Fibroblast of villous mesenchyme (primary cell): ENCODE measurements at places on chromosomes 5 and 9.
A peak's percentile ranks its signal among the peaks of the same experiment; 100 is the strongest.

GRCh38 chr9:27499451-27499850, 24.6 kb upstream of the IFNK start:
- DNase-seq: peak; percentile 48

GRCh38 chr9:70195456-70195855, 63.3 kb upstream of the SMC5 start:
- DNase-seq: no peak

DNA sequence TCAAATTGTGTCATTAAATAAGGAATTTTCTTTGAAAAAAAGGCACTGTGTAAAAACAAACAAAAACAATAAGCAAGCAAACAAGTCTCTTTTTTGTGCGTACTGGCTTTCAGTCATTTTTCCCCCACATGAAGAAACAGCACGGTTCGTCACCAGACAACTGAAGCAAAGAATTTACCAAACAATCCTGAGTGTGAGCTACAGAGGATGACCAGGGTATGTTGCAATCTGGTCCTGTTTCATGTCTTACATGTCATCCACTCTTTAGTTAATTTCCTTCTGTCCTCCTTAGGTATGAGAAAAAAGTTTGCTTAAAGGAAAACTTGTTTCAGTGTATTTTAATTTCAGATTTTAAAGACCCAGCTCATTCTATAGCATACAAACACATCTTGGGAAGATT, 1080.7 kb upstream of the NUDT12 start:
- DNase-seq: peak; percentile 90

GRCh38 chr9:87421734-87422133, 75.9 kb upstream of the DAPK1 start:
- no peak for DNase-seq

- no peak for DNase-seq
Observed at GRCh38 chr9:100673249-100673648, 95.4 kb downstream of the CAVIN4 start.

- no peak for DNase-seq
Observed at GRCh38 chr5:111252799-111253545, 28.8 kb downstream of the CAMK4 start.

DNA sequence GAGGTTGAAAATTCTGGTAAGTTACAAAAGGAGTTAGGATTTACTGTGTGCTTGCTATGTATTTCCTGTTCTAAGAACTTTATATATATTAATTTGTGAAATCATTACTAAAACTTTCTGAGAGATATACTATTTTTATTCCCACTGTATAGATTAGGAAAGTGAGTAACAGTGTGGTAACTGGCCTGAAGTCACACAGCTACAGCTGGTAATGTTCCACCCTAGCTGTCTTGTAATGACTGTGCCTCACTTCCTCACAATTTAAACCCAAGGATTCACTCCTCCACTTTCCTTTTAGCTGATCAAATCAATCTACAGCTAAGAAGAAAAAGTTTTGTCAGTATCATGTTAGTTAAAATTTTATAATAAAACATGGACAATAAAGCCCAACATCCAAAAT, 278.8 kb downstream of the GAS1 start:
- no peak for DNase-seq

GRCh38 chr9:111274737-111275136, 55.3 kb downstream of the OR2K2 start:
- DNase-seq: no peak

DNA sequence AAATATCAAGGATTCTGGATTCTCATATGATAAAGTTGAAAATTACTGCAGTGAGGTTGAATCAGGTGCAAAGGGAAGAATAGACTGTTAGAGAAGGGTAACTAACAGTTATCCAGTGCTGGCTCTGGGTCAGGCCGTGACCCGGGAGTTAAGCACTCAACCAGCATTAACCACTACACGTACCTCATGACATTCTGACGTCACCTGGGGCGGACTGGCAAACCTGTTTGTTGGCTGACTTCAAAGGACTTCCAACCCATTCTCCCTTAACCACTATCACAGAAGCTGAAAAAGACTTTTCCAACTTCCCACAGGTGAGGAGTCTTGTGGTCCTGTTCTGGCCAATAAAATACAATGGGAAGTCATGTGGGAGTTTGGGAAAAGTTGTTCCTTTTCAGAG, 268.9 kb downstream of the ENC1 start:
- DNase-seq: no peak

- no peak for DNase-seq
Observed at GRCh38 chr5:1662559-1663085, 137.0 kb downstream of the MRPL36 start.

GRCh38 chr9:105700668-105701067, 6.3 kb downstream of the TMEM38B start:
- DNase-seq: no peak

- no peak for DNase-seq
Observed at GRCh38 chr5:61398440-61398839, 66.4 kb downstream of the ZSWIM6 start.

DNA sequence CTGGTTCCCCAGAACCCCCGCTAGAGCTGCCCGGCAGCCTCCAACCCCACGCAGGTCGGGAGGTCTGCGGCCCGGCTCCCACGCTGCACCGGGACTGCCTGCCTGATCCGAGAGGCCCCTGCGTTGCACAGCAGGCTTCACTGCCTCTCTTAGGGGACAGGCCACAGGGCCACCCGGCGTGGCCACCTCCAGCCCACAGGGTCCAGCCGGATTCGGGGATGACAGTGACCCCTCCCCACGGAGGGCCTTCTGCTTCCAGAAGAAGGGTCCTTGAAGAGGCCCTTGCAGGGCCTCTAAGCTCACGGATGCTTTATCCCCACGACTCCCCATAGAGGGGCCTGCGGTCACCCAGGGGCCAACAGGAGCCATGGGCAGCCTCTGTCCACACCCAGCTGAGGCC, 66.1 kb upstream of the PPP1R26 start:
- DNase-seq: no peak

DNA sequence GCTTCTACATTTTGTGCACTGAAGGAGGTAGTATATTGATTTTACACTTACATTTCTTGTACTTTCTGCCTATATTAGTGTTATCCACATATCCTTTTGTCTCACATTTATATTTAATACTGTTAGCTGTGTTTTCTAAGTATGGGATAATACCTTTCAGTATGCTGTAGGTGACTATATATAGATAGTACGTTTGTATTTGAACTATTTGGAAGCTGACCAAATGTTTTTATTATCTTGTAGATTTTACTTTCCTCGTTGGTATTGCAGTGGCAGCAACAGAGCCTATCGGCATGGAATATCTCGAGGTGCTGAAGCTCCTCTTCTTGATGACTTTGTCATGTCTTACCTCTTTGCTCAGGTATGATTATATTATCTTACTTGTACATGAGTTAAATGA, 59.1 kb downstream of the JAK2 start:
- no peak for DNase-seq

DNA sequence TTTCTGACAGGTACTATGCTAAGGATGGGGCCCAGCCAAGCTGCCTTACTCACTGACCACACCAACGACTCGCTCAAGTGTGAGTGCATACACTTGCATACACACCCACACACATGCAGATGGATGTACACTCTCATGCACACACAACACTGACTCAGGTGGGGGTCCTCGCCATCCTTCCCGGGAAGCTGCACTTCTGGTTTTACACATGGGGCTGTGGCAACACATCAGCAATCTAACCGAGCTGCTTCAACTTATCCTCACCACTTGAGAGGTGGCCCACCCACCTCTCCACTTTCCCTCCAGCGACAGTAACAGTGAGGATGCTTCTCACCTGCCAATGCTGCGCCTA, 67.2 kb upstream of the SLC25A51 start:
- no peak for DNase-seq

DNA sequence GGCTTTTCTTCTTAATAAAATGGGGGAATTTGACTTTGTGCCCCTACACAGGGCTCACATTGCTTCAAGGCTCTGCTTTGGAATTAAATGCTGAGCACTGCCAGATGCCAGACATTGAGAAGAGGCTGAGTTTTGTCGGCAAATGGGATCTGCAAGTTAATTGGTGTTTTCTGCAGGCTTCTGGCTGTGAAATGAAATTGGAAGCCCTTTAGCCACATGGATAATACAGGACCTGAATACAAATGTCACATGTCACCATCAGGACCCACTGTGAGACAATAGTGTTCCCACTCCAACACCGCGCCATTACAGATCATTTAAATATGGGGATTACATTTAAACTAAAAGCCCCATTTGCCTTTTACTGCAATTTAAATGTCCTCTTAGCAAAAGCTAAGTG, 164.4 kb downstream of the ZSWIM6 start:
- no peak for DNase-seq

DNA sequence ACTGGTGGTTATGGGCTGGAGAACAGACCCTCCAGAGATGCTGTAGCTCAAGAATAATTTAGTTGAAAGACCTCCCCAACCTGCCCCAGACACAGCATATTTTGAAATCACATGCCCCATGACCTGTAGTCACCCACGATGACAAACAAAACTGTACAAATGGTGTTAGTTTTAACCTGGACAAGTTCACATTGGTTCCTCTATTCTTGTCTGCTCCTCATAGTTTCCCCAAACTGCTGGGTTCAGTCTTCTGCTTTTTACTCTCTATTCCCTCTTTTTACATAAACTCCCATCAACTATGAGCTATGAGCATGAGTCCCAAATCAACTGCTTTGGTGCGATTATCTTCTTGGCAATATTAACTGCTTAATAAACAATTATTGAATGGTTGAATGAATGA, 365.3 kb upstream of the CLINT1 start:
- DNase-seq: no peak

DNA sequence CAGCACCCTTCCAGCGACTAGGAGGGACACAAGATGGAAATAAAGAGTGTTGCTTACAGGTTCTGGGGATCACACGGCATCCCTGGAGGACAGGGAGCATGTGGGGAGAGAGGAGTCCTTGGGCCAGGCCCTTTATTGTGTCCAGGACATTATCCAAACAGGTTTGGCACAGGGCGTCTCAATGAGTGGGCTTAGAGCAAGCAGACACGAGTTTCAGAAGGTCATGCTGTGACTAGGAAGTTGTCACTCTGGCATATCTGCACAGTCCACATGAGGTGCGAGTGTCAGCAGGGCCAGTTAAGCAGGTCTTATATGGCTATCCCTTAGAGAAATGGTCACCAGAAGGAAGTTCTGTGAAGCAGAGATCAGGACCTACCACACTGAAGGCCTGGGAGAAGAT, 174.5 kb upstream of the OTULINL start:
- no peak for DNase-seq

GRCh38 chr5:1152771-1153282, 41.0 kb upstream of the SLC12A7 start:
- DNase-seq: peak; percentile 39

DNA sequence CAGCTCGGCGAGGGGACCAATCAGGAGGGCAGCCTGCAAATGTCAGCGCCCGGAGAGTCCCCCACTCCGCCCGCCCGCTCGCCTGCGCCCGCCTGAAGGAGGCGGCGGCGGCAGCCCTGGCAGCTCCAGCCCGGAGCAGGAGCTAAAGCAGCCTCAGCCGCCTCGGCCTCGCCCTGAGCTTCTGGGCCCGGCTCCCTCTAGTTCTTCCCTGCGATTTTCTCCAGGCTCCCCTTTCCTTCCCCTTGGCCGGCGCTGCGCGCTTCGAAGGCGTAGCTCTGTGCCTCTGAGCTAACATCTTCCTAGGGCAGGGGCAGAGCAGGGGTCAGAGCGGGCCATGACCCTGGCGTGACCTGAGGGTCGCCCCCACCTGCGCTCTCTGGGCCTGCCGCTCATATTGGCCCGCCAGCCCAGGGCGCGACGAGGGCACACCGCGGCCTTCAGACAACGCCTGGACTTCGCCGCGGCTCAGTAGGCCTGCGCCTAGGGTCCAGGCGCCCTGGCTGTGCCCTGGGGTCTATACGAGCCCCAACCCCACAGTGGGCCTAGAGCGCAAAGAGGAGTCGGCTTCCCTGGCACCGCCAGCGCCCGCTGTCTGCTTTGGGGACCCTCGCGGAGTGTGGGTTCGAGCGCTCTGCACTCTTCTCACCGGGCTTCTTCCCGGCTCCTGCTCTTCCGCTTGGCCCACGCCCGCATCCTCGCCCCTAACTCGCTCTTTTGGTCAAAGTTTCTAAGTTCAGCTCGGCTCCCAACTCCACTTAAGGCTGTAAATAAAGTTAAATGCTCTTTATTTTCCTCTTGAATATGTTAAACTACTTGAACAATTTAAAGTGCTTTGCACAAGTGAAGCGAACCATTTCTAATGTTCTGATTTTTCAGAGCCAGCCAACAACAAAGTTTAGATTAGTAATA, 504 bp upstream of the OTP start:
- DNase-seq: no peak

GRCh38 chr5:110878115-110878514, 139.3 kb downstream of the SLC25A46 start:
- no peak for DNase-seq

GRCh38 chr9:135566552-135566951, 5.0 kb downstream of the PAEP start:
- no peak for DNase-seq

GRCh38 chr9:120308495-120308894, 271.5 kb downstream of the CDK5RAP2 start:
- DNase-seq: no peak

DNA sequence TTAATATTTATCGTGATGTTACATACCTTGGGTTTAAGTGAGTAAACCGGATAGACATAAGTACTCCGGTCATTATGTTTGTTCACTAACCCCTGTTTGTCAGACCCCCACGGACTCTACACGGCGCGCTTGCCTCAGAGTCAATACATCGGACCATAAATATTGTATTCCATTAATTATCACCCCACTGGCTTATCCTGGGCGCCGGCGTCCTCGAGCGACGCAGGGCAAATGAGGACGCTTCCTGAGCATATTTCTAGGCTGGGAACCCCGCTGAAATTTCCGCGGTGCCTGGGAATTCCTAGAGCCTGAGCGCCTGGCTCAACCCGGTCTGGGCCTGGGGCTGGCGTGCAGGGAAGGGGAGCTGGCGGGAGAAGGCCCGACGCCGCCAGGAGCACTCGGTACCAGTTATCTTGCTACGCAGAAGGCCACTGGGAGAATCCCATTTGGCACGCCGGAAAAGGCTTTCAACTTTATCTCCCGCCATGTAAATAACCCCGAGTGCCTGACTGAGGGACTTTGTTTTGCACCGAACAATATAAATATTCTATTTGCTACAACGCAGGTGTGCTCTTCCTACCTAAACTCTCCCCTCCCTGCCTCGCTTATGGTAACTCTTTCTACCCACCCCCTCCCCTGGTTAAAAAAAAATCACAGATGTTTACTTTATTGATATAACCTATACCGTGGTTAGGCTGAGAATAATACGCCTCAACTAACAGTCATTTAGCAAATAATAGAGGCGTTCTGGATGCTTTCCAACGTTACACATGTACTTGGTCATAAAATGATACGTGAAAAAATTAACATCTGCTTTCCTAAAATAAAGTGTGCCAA, 19.4 kb downstream of the NR2F1 start:
- peak; percentile 71 for DNase-seq
